Activated T-cell treated with anti-CD3 and anti-CD28 coated beads, Interleukin-2, amount 50 U/mL, for 72 hours (primary cell): ENCODE measurements at places on chromosomes 12 and 14. TPM values are rescaled to one million over a fixed set of nuclear protein-coding genes. Genes with fewer than 3 reads are reported as not detected.

DNA sequence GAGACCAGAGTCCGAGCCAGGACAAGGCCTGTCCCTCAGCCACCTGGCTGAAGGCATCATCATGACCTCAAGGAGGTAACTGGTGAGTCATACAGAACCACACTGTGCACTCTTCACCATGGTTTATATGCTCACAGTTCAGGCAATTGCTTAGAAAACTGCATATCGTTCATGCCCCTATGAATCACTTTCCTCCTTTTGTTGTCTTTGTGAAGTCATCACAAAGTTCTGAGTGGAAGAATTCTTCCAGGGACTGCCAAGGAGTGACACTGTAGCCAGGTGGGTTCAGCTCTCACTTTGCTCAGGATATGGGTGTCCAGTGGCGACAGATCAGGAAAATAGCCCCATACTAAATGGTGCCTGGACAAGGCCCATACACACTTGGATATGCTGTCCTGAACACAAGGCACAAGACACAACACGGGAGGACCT, 92.5 kb downstream of the DPF3 start:
- H3K36me3 ChIP-seq = no peaks in the 10 kb centered on the region
- H3K27ac ChIP-seq = peak overlapping the region; percentile 64

- H3K4me1 ChIP-seq = no peaks in the 10 kb centered on the region
- H3K4me3 ChIP-seq = no peak overlapping the region
- H3K36me3 ChIP-seq = no peaks in the 10 kb centered on the region
- no peaks in the 10 kb centered on the region for H3K27me3 ChIP-seq
- H3K27ac ChIP-seq = no peak overlapping the region
These were observed 262.6 kb downstream of the ADAMTS20 start for GRCh38 chr12:43289426-43289801.

CFAP251 gene
- 0.70 TPM for total RNA-seq

DNA sequence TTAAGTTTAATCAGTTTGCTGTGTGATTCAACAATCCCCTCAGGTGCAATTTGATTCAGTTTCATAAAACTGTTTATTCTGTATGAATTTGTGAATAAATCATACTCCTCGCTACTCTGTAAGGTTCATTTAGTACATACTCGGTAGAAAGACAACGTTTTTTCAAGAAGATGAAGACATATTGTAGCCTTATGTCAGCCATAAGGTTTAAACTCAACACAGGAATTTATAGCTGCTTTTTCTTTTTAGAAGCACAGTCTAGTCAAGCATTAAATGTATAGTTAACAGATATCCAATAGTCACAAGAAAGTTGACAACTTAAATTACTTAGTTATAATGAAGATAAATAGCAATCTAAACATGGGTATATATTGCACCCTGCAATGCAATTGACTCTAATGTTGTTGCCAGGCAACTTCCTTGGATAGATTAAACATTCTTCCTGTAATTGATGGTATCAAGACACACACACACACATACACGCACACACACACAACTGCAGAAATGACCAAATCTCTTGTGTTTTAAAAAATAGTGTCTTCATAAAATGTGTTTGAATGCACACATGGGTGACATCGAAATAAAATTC, 151.5 kb upstream of the MGAT4C start:
- no peaks in the 10 kb centered on the region for H3K4me1 ChIP-seq
- H3K36me3 ChIP-seq = no peaks in the 10 kb centered on the region
- no peak for DNase-seq
- no peaks in the 10 kb centered on the region for H3K27me3 ChIP-seq

SIRT4 gene
- 4.9 TPM for total RNA-seq

DNA sequence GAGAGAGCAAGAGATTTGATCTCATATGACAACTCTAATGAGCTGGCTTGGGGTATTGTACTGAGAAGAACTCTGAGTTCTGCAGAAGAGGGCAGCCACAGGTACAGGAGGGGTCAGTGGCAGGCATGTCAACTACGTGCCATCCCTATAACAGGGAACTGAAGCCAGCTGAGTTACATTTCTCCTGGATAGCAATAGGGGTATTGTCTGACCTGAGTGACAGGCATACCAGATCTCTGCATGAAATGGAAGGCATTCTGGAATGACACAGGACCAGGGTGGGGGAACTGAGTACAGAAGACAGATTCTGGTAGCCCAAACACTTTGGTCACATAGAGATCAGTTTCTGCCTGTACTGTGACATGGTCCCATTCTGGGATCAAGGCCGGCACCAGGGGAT, 35.8 kb downstream of the EFCAB11 start:
- DNase-seq = no peak
- peaks cover 20% of the 10 kb centered on the region for H3K27me3 ChIP-seq
- no peak overlapping the region for H3K4me3 ChIP-seq
- H3K36me3 ChIP-seq = no peaks in the 10 kb centered on the region
- peak overlapping the region; percentile 18 for H3K27ac ChIP-seq

DNA sequence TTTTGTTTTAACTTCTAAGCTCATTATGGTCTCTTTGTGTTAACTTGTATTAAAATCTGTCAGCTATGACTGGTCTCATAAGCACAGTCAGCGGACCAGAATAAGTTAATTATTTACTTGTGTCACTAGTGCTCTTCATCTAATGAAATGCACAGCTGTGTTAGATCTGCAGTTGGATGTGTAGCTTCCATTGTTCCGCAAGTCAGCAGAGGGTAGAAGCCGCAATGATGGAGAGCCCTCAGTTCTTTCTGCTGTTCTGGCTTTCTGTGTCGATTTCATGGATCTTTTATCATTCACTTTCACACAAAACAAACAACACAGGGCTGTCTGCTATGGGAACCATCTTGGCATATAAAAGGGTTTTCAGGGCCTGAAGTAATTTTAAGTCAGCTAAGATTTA, 89.3 kb upstream of the RFX4 start:
- no peaks in the 10 kb centered on the region for H3K27me3 ChIP-seq
- H3K27ac ChIP-seq = no peak overlapping the region
- peaks cover 11% of the 10 kb centered on the region for H3K36me3 ChIP-seq
- no peak for DNase-seq
- no peak overlapping the region for H3K4me3 ChIP-seq

GRCh38 chr12:57377103-57377840, 53.6 kb downstream of the R3HDM2 start:
- H3K36me3 ChIP-seq = peaks cover 8% of the 10 kb centered on the region
- no peak overlapping the region for H3K4me3 ChIP-seq
- peaks cover 30% of the 10 kb centered on the region for H3K4me1 ChIP-seq
- DNase-seq = no peak
- H3K27me3 ChIP-seq = no peaks in the 10 kb centered on the region
- peak overlapping the region; percentile 11 for H3K27ac ChIP-seq

GRCh38 chr12:71439613-71440344, at the start of gene LGR5:
LGR5 (plus strand) TSS chr12:71439798; CDS start chr12:71440081, 283 bp downstream.
- peaks cover 23% of the 10 kb centered on the region for H3K4me1 ChIP-seq
- peak within 1 kb of the TSS; percentile 94 for H3K4me3 ChIP-seq
- no peak within 1 kb of the TSS for H3K27ac ChIP-seq
- H3K36me3 ChIP-seq = peaks cover 12% of the 10 kb centered on the region

DNA sequence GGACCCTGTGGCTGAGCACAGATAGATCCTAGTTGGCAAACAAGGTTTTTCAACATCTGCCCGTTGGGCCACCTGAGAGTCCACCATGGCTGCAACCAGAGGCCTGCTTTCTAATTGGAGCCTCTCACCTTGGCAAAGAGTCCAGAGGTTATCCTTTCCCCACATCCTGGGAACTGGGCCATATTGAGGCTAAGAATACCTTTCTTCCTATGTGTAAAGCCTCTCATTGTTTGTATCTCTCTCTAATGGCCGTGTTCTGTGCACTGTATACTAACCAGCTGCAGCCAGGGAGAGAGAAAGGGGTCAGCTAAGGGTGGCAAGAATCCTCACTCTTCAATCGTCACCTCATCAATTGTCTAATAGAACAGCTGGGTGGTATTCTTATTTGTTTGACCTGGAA, 79.1 kb upstream of the ST8SIA1 start:
- H3K27ac ChIP-seq = no peak overlapping the region
- H3K4me3 ChIP-seq = no peak overlapping the region
- H3K27me3 ChIP-seq = no peaks in the 10 kb centered on the region
- no peak for DNase-seq
- no peaks in the 10 kb centered on the region for H3K36me3 ChIP-seq
- H3K4me1 ChIP-seq = peaks cover 29% of the 10 kb centered on the region

GRCh38 chr14:53537422-53538315, 384.5 kb upstream of the DDHD1 start:
- no peaks in the 10 kb centered on the region for H3K27me3 ChIP-seq
- no peak for DNase-seq
- no peaks in the 10 kb centered on the region for H3K4me1 ChIP-seq
- no peak overlapping the region for H3K4me3 ChIP-seq

C12orf54 gene
- not detected for total RNA-seq

- peaks cover 79% of the 10 kb centered on the region for H3K4me1 ChIP-seq
- DNase-seq = peak; percentile 71
- peak overlapping the region; percentile 99 for H3K27ac ChIP-seq
- peaks cover 1% of the 10 kb centered on the region for H3K36me3 ChIP-seq
These were observed 33.7 kb upstream of the PPP1CC start for GRCh38 chr12:110776410-110776809.

- no peak for DNase-seq
- no peak overlapping the region for H3K4me3 ChIP-seq
- H3K27me3 ChIP-seq = peaks cover 20% of the 10 kb centered on the region
- H3K4me1 ChIP-seq = peaks cover 8% of the 10 kb centered on the region
These were observed 78.9 kb downstream of the SNAPC1 start for GRCh38 chr14:61841145-61841544.

TMCC3 gene
- 0.77 TPM for total RNA-seq

GRCh38 chr12:2195085-2195484, 142.3 kb downstream of the CACNA1C start:
- no peak overlapping the region for H3K27ac ChIP-seq
- H3K4me3 ChIP-seq = no peak overlapping the region
- H3K36me3 ChIP-seq = no peaks in the 10 kb centered on the region

- H3K4me3 ChIP-seq = peak overlapping the region; percentile 18
- DNase-seq = no peak
- no peak overlapping the region for H3K27ac ChIP-seq
- H3K27me3 ChIP-seq = no peaks in the 10 kb centered on the region
- H3K36me3 ChIP-seq = peaks cover 31% of the 10 kb centered on the region
These were observed 4.2 kb upstream of the ARID4A start for GRCh38 chr14:58294201-58294600.

DNA sequence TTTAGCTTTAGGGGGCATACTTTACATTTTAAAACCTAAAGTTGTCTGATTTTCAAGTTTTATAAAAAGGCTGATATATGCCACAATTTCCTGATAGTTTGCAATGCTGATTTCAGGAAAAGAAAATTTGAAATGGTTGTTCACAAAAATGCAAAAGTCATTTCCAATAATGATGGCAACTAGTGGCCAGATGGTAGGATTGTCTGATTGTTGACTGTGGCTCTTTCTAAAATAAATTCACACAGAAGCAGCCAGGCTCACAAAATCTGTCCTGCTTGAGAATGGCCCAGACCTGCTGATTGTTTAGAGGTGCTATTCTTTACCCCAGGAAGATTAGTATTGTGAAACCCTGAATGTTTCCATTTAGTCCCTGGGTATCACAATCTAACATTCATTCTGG, 220.3 kb downstream of the NELL2 start:
- no peaks in the 10 kb centered on the region for H3K27me3 ChIP-seq
- no peak overlapping the region for H3K27ac ChIP-seq
- H3K4me1 ChIP-seq = peaks cover 16% of the 10 kb centered on the region
- DNase-seq = no peak

DNA sequence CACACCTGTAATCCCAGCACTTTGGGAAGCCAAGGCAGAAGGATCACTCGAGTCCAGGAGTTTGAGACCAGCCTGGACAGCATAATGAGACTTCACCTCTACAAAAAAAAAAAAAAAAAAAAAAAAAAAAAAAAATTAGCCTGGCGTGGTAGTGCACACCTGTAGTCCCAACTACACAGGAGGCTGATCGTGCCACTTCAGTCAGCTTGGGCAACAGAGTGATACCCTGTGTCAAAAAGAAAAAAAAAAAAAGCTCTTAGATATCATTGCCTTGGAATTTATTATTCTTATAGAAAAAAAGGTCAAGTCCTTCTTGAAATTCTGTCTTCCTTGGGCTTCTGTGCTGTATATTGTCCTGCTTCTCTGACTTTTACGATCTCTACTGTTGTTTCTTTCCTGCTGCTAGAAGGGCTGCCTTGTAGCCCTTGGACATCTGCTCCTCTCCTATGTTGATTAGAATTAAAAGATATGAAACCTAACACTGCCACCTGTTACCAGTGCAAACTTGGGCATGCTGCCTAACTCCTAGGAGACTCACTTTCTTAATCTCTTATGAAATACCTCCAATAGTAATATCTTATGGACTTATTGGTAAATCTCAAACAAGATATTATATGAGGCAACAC, 5.7 kb downstream of the TMEM19 start:
- no peaks in the 10 kb centered on the region for H3K27me3 ChIP-seq
- DNase-seq = no peak
- H3K4me3 ChIP-seq = no peak overlapping the region

DNA sequence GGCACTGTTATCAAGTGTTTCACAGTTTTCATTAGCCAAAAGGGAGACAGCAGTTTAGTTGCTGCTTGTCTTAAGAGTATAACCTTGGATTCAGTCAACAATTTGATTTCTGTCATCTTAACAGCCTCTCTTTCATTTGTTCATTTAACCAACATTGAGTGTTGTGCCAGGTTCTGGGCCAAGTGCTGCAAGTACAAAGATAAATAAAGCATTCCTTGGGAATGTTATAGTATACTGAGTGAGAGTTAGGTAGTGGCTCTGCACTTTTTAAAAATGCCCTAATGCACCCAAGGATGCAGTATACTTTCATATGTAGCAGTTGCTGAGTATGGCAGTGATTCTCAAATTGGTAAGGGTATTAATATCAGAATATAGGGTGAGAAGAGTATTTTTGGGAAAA, 15.4 kb downstream of the APAF1 start:
- H3K27ac ChIP-seq = no peak overlapping the region
- DNase-seq = no peak
- H3K36me3 ChIP-seq = peaks cover 2% of the 10 kb centered on the region
- no peak overlapping the region for H3K4me3 ChIP-seq
- H3K4me1 ChIP-seq = peaks cover 19% of the 10 kb centered on the region

COX8C gene
- total RNA-seq = 1.2 TPM

DNA sequence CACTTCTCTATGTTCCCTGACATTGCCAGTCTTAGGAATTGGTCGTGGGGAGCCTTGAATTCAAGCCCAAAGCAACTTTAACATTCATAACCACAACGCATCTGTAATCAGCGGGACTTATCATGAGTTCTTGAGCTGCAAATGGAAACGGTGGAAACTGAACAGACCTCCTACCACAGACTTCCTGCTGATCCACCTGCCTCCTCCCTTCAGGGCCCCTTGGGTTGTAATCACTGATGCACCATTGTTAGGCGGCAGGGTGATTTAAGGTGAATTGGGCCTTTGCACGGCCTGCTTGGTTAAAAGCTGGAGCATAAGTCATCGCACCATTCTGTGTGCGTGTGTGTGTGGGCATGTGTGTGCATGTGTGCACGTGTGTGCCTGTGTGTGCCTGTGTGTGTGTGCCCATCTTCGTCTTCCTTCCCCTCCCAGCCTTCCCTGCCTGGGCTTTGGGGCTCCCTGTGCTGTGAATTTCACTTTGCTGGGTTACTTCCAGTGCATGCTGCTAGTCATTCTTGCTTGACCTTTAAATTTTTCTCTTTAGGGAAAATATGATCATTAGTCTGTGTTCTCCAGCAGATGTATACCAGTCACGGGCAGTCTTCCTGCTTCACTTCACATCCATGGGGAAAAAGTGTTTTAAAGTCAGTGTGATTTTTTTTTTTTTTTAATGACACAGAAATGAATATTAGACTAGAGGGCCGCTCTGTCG, 29.1 kb downstream of the CHST11 start:
- H3K4me3 ChIP-seq = peak overlapping the region; percentile 49
- peaks cover 82% of the 10 kb centered on the region for H3K4me1 ChIP-seq
- DNase-seq = peak; percentile 40
- no peaks in the 10 kb centered on the region for H3K27me3 ChIP-seq
- peak overlapping the region; percentile 62 for H3K27ac ChIP-seq
